Osteocyte (in vitro differentiated cells): ENCODE measurements at places on chromosomes 2 and 18. TPM values are rescaled to one million over a fixed set of nuclear protein-coding genes. Genes with fewer than 3 reads are reported as not detected.

- no peaks in the 10 kb centered on the region for H3K36me3 ChIP-seq
- no peak for DNase-seq
- H3K4me1 ChIP-seq, result no peaks in the 10 kb centered on the region
These were observed 572.0 kb upstream of the LINC00305 start for GRCh38 chr18:64720781-64721464.

DNA sequence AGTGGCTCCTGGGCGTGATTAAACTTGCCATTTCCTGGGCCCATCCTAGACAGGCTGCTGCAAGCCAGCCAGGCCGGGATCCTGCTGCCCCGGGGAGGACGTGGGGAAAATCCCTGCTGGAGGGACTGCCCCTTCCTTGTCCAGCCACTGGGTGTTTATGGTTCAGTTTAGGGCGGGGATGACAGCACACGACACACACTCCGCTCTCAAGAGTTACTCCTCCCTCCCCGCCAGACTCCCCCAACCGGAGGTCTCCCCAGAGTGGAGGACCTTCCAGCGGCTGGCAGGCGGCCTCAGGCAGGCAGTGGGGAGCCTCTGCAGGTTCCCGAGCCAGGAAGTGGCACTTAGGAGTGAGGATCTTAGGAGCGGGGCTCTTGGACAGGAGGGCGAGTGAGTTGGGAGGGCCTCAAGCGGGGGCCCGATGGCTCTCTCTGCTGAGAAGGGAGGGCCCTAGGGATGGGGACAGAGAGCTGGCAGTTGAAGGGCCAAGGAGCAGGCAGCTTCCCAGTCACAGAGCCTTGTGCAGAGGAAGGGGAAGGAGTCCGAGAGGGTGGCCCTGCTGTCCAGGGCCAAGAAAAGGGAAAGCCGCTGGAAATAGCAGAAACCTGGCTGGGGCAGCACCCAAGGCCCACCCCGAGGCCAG lies 5.7 kb upstream of the GPR35 start:
- H3K27me3 ChIP-seq, result no peaks in the 10 kb centered on the region
- no peaks in the 10 kb centered on the region for H3K4me1 ChIP-seq
- DNase-seq, result no peak
- H3K27ac ChIP-seq, result no peak overlapping the region
- peaks cover 6% of the 10 kb centered on the region for H3K36me3 ChIP-seq
- no peak overlapping the region for H3K4me3 ChIP-seq

GRCh38 chr2:235721625-235722024 lies 227.8 kb downstream of the AGAP1 start:
- H3K27me3 ChIP-seq, result no peaks in the 10 kb centered on the region
- H3K27ac ChIP-seq, result no peak overlapping the region
- no peaks in the 10 kb centered on the region for H3K4me1 ChIP-seq
- no peak overlapping the region for H3K4me3 ChIP-seq
- H3K36me3 ChIP-seq, result peaks cover 6% of the 10 kb centered on the region

GRCh38 chr2:75513616-75514170 lies 47.0 kb downstream of the EVA1A start:
- DNase-seq, result no peak
- no peak overlapping the region for H3K27ac ChIP-seq
- peaks cover 66% of the 10 kb centered on the region for H3K36me3 ChIP-seq

- H3K4me3 ChIP-seq, result no peak overlapping the region
- peaks cover 9% of the 10 kb centered on the region for H3K36me3 ChIP-seq
- H3K27ac ChIP-seq, result peak overlapping the region; percentile 88
- DNase-seq, result no peak
These were observed 3.2 kb downstream of the RAB3GAP1 start for GRCh38 chr2:135055182-135055786.

The ICOS gene
- not detected in 2 replicates for total RNA-seq
